Ovary (tissue), 10 donors: ENCODE measurements at places on chromosomes 4 and X. TPM values are rescaled to one million over a fixed set of nuclear protein-coding genes. Genes with fewer than 3 reads are reported as not detected.

GRCh38 chr4:3190549-3190948 is 58.4 kb upstream of the MSANTD1 start:
- no peaks in the 10 kb centered on the region for H3K27me3 ChIP-seq
- DNase-seq: no peak
- H3K36me3 ChIP-seq: no peaks in the 10 kb centered on the region
- no peak overlapping the region for H3K27ac ChIP-seq
- H3K4me3 ChIP-seq: no peak overlapping the region
- peaks cover 3% of the 10 kb centered on the region for H3K4me1 ChIP-seq

The USP27X gene
- total RNA-seq: 7.3 TPM

- peaks cover 14% of the 10 kb centered on the region for H3K4me1 ChIP-seq
- H3K4me3 ChIP-seq: no peak overlapping the region
- no peak overlapping the region for H3K27ac ChIP-seq
Measured at GRCh38 chr4:7086384-7086783, 18.5 kb upstream of the GRPEL1 start.

- no peak for DNase-seq
- no peaks in the 10 kb centered on the region for H3K4me1 ChIP-seq
- no peak overlapping the region for H3K4me3 ChIP-seq
- H3K27me3 ChIP-seq: no peaks in the 10 kb centered on the region
- H3K27ac ChIP-seq: no peak overlapping the region
- no peaks in the 10 kb centered on the region for H3K36me3 ChIP-seq
Measured at GRCh38 chrX:19724409-19724808, 163.0 kb downstream of the SH3KBP1 start.

DNA sequence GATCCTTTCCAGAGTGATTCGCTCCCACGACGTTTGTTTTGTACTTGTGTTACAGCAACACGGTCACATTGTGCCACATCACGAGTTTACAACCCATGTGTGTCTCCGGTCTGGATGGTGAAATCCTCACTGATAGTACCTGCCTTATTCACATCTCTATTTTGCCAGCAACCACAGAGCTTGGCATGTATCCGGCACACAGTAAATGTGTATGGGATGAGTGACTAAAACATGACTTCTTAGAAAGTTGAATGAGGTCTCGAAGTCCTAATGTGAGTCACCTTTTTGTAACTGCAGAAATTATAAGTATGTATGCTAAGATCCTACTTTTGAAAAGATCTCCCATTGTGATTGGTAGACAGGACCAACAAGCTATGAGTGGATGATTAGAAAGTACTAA is 7.5 kb downstream of the STOX2 start:
- no peaks in the 10 kb centered on the region for H3K36me3 ChIP-seq
- H3K4me3 ChIP-seq: no peak overlapping the region
- no peaks in the 10 kb centered on the region for H3K27me3 ChIP-seq
- no peaks in the 10 kb centered on the region for H3K4me1 ChIP-seq

DNA sequence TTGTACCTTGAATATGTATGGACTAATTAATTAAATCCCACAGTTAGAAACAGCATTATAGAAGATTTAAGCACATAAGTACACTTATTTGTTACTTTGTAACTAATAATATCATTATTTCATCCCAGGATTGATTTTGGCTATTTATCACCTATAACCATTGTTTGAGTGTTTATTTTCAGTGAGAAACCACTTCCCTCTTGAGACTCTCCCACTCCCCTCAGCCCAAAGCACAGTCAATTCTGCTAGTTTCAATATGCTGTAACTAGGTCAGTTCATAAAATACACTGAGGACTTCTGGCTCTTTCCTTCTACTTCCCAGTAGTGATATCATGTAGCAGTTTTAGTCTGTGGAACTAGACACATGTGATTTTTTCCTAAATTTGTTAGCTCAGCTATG is 16.3 kb downstream of the OFD1 start:
- no peaks in the 10 kb centered on the region for H3K4me1 ChIP-seq
- DNase-seq: no peak
- no peak overlapping the region for H3K4me3 ChIP-seq
- no peak overlapping the region for H3K27ac ChIP-seq
- no peaks in the 10 kb centered on the region for H3K27me3 ChIP-seq

DNA sequence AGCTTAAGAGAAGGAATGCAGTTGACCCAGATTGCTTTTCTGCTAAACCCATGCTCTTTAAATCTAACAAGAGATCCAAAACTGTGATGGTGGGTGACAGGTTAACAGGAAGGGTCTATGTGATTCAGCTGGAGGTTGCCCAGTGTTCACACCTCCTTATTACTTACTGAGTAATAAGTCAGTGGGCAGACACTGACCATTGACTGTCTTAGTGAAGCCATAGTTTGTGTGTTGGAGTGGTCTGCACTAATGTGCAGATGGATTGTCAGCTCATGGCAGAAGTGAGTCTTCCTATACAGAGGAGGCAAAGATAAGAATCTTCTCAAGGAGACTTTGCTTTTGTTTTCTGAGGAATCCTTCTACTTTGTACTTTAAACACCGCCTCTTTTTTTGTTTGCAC is 15.2 kb upstream of the RUFY3 start:
- H3K27me3 ChIP-seq: no peaks in the 10 kb centered on the region
- peak overlapping the region; percentile 93 for H3K27ac ChIP-seq
- H3K4me1 ChIP-seq: peaks cover 2% of the 10 kb centered on the region
- DNase-seq: no peak
- H3K36me3 ChIP-seq: no peaks in the 10 kb centered on the region

DNA sequence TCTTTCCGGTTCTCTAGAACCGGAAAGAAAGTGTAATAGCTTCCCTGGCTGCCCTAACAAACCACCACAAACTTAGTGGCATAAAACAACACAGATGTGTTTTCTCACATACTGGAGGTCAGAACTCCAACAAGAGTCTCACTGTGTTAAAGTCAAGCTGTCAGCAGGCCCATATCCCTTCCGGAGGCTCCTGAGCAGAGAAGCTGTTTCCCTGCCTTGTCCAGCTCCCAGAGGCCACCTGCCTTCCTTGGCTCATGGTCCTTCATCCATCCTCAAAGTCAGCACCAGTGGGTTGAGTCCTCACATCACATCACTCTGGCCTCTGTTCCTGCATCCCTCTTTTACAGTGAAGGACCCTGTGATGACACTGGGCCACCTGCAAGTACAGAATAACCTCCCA is 49.8 kb upstream of the HMX1 start:
- no peaks in the 10 kb centered on the region for H3K27me3 ChIP-seq
- no peak for DNase-seq
- H3K27ac ChIP-seq: no peak overlapping the region

DNA sequence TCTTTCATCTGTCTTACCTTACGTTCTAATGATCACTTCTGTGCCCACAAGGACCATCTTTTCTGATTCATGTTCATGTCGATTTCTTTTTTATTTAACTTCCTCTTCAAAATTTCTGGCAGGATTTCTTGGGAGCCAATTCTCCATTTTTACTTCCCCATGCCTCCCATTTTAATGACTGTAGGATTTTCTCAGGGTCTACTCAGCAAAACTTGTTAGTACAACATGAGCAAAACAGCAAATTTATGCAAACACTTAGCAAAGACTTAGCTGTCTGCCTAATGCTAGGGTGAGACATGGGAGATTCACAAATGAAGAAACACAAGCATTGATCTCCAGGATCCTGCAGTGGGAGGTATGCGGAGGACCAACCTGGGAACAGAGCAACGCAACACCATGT is 5.5 kb downstream of the CD38 start:
- DNase-seq: no peak
- no peak overlapping the region for H3K27ac ChIP-seq
- no peaks in the 10 kb centered on the region for H3K4me1 ChIP-seq
- no peaks in the 10 kb centered on the region for H3K27me3 ChIP-seq

The DCLK2 gene
- 7.2 TPM for total RNA-seq

DNA sequence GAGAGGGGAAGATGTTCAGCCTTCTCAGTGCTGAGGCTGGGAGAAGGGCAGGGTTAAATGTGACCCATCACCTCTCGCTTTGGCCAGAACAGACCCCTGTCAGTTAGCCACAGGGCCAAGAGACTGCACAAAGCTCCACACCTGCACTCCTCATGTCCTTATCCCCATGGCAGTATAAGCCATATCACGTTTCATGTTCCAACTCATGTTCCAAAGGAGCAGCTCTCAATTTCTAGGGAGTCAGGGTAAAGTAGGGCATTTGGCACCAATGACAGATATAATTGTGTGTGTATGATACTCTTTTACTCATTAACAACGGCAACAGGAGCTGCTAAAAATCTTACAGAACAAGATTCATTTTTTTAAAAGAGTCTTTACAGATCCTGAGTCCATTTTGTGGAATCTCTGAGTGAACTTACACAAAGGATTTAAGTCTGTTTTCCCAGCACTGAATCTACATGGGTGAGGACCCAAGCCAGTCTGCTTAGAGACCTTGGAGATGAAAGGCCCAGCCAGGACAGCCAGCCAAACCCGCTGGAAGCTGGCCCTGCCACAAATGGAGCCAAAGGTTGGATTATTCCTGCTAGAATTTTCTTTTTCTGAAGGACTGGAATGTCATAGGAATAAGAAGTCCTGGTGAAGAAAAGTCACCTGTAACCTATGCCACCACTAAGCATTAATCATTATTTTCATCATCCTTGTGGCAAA is 129.1 kb upstream of the SMAD1 start:
- no peaks in the 10 kb centered on the region for H3K4me1 ChIP-seq
- H3K36me3 ChIP-seq: no peaks in the 10 kb centered on the region
- H3K27me3 ChIP-seq: no peaks in the 10 kb centered on the region
- DNase-seq: no peak
- no peak overlapping the region for H3K27ac ChIP-seq

- H3K27me3 ChIP-seq: no peaks in the 10 kb centered on the region
- no peak overlapping the region for H3K27ac ChIP-seq
- DNase-seq: no peak
- H3K4me1 ChIP-seq: no peaks in the 10 kb centered on the region
- no peaks in the 10 kb centered on the region for H3K36me3 ChIP-seq
Measured at GRCh38 chr4:82618103-82618720, 56.4 kb upstream of the TMEM150C start.

DNA sequence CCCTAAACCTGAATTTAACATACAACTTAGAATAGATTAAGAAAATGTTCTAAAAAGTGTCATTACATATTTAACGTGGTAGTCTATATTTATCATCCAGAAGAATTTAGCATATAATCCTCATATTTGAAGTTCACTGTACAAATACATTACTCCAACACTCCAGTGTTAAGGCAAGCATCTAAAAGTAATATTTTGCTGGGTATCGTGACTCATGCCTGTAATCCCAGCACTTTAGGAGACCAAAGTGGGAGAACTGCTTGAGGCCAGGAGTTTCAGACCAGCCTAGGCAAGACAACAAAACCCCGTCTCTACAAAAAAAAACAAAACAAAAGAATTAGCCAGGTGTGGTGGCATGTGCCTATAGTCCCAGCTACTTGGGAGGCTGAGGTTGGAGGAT is 24.8 kb downstream of the LRBA start:
- H3K4me1 ChIP-seq: no peaks in the 10 kb centered on the region
- H3K27ac ChIP-seq: no peak overlapping the region
- no peaks in the 10 kb centered on the region for H3K27me3 ChIP-seq
- no peak overlapping the region for H3K4me3 ChIP-seq
- H3K36me3 ChIP-seq: no peaks in the 10 kb centered on the region

The FAM47E gene
- 2.1 TPM for total RNA-seq

DNA sequence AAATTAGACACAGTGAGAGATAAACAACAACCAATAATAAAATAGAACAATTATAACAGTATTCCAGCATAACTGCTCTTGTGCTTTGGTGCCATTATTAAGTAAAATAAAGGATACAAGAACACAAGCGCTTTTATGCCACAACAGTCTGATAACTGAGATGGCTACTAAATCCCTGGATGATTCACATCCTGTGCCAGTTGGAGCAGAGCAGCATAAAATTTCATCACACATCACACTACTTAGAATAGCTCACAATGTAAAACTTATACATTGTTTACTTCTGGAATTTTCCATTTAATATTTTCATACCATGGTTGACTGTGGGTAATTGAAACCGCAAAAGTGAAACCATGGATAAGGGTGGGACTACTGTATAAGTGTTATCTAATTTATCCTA is 399.9 kb upstream of the CNKSR2 start:
- no peak for DNase-seq
- H3K36me3 ChIP-seq: no peaks in the 10 kb centered on the region
- H3K4me1 ChIP-seq: no peaks in the 10 kb centered on the region
- no peak overlapping the region for H3K4me3 ChIP-seq

The MAGEC3 gene
- not detected for total RNA-seq

DNA sequence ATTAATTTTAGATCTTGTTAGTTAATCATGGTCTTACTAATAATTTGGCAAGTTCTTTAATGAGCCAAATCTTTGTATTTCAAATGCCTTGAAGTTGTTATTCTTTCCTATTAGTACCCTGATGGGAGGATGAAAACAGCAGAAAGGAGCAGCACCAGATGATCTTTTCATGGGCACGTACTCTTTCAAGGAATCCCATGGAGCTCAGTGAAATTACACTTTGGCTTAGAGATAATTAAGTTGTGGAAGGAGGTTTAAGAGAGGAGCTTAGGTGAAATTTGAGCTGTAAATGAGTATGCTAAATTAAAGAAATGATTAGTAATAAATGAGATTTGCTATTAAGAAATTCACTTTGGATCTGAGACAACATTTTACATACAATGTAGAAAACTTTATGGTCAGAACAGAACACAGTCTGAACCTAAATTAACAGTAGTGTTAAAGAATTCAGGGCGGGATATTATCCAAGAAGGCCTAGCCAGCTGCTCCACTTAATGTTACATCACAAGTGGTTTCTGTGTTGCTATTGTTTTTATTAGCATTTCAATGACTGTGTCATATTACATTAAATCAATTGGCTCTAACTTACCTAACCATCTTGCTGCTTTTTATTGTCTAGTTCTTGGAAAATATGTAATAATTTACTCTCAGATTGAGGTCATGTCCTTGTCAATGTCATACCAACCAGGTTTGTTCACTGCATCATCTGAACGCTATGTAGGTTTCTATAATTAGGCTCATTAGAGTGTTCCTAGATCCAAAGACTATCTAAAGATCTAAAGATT is 3.9 kb downstream of the MTHFD2L start:
- no peak overlapping the region for H3K27ac ChIP-seq
- DNase-seq: no peak
- H3K27me3 ChIP-seq: no peaks in the 10 kb centered on the region
- no peaks in the 10 kb centered on the region for H3K36me3 ChIP-seq
- peaks cover 1% of the 10 kb centered on the region for H3K4me1 ChIP-seq

DNA sequence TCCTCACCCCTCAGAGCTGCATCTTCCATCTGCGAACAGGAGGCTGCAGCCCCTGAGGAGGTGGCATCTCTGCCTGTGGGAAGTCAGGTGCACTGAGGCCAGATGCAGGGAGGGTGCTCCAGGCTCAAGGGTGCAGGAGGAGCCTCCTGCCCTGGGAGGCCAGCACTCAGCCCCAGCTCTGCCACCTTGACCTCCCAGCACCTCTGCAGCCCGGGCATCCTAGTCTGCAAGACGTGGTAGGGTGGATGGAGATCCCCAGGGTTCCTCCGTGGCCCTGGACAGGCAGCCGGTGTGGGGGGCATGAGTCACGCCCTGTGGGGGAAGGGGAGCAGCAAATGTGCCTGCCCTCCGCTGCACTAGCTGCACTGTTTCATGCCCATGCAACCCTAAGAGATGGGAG is 64.7 kb downstream of the TRMT44 start:
- no peak overlapping the region for H3K27ac ChIP-seq
- H3K4me3 ChIP-seq: no peak overlapping the region
- peaks cover 69% of the 10 kb centered on the region for H3K4me1 ChIP-seq
- no peaks in the 10 kb centered on the region for H3K36me3 ChIP-seq
- DNase-seq: no peak

GRCh38 chrX:101393530-101394305 is 2.9 kb downstream of the RPL36A start:
- H3K27me3 ChIP-seq: no peaks in the 10 kb centered on the region
- H3K4me3 ChIP-seq: no peak overlapping the region
- no peak for DNase-seq
- H3K36me3 ChIP-seq: no peaks in the 10 kb centered on the region
- no peak overlapping the region for H3K27ac ChIP-seq
